ENCODE measurements at places on chromosomes 4 and X. TPM values are rescaled to one million over a fixed set of nuclear protein-coding genes. Genes with fewer than 3 reads are reported as not detected.

DNA sequence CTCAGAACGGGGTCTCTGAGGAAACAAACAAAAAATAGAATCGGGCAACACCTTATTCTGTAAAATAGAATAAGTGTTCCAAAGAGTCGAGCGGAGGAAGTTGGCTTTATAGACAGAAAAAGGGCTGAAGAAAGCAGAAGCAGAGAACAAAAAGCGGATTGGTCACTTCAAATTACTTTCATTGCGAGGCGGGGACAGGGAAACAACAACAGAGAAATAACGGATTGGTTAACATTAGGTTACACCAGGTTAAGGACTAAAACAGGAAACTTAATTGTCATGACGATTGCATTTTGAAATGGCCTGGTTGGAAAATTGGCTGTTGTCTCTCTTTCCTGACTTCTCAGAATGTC, 433 bp upstream of the COQ2 start:
- peak; percentile 61 for DNase-seq

DNA sequence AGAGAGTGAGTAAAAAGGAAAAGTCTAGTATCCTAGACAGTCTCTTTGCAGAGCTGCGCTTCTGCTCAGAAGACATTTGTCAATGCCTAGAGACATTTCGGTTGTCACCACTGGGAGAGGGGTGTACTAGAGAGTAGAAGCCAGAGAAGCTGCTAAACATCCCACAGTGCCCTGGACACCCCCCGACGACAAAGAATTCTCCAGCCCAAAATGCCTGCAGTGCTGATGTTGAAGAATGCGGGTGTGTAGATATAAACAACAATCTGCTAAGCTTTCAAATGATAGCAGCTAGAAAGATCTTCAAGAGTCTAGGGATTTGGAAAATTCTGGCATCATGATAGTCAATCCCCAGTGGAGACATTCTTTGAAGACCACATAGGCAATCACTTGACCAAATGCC, 90.1 kb downstream of the PALLD start:
- DNase-seq, result no peak

DNA sequence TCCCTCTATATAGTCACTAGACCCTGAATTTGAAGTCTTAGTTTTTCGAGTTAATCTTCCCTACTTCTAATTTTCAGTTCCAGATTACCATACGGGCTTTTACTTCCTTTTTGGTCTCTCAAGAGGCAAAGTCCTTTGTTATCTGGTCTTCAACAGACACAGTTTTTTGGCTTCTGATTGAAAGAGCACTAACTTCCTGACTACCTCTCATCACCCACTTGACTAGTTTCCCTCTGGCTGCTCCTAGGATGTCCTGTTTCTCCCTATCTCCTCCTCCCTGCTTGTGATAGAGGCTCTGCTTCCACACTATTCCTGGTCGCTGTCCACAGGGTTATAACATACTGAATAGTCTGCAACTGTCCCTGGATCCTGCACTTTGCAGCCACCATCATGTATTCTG, 16.7 kb upstream of the WDR44 start:
- DNase-seq, result no peak

The S100G gene
- not detected for total RNA-seq

Data from fibroblast of lung (primary cell).